Stimulated activated effector memory CD8-positive, alpha-beta T cell treated with anti-CD3 and anti-CD28 coated beads, Interleukin-12 subunit alpha, Interleukin-12 subunit beta, amount 100 ng/mL, for 72 hours (primary cell): ENCODE measurements at places on chromosomes 2 and 18.

DNA sequence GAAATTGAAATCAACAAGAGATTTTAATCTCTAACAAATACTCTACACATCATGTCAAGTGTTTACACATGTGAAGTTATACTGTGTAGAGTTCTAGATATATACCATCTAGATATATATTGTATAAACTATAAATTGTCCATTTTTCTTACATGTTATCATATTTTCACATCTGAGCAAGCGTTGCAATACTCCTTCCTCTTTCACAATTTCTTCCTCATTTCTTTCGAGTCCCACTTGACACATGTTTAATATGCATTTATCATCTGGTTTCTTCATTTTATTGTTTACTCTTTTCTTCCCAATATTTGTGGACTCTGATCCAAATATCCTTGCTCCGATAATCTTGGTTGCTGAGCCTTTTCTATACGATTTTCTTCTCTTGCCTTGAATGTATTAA, 50.2 kb downstream of the UNC80 start:
- DNase-seq, result no peak

- no peak for DNase-seq
Measured at GRCh38 chr2:207394203-207394781, 135.5 kb upstream of the CREB1 start.

GRCh38 chr18:63454497-63454896, 22.3 kb upstream of the SERPINB5 start:
- DNase-seq, result no peak

- DNase-seq, result no peak
Measured at GRCh38 chr2:24546669-24547068, 55.6 kb downstream of the NCOA1 start.

- DNase-seq, result peak; percentile 61
Measured at GRCh38 chr2:237673130-237674001, 46.0 kb downstream of the LRRFIP1 start.

GRCh38 chr2:181937473-181937872, 45.9 kb downstream of the ITPRID2 start:
- DNase-seq, result no peak

- DNase-seq, result no peak
Measured at GRCh38 chr2:3307901-3308300, 69.7 kb downstream of the EIPR1 start.

- DNase-seq, result no peak
Measured at GRCh38 chr18:70158992-70159717, 46.3 kb downstream of the RTTN start.

DNA sequence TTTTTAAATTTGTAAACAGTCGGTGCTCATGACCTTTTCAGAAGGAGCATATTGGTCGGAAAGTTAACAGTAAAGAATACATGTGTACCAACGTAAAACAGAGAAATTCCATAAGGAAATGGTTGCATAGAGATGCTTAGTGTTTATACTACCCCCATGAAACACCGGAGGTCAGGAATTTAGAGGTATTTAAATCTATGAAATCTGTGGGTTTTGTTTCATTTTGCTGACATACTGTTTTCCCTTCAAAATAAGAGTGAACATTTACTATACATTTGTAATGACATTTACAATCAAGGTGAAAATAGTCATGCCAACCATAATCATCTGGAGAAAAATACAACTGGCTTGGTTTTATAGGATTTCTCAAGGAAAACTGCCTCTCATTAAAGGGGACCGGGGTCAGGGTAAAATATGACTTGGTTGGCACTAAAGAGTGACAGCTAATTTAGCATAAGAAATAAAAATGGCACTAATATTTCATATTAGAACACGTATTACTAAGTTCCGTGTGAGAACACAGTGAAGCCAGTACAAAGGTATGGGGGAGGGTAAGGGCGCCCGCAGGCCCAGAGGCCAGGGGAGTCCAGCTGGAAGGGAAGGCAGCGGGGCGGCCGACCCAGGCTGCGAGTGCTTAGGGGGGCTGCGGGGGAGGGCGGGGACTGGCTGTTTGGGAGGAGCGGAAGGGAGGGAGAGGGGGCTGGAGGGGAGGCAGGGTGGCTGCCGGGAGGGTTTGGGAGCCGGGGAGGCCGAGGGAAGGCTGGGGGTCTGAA, 1.1 kb upstream of the RNU4ATAC start:
- peak; percentile 6 for DNase-seq

GRCh38 chr2:115484486-115484885, 1042.0 kb downstream of the DPP10 start:
- DNase-seq, result no peak

DNA sequence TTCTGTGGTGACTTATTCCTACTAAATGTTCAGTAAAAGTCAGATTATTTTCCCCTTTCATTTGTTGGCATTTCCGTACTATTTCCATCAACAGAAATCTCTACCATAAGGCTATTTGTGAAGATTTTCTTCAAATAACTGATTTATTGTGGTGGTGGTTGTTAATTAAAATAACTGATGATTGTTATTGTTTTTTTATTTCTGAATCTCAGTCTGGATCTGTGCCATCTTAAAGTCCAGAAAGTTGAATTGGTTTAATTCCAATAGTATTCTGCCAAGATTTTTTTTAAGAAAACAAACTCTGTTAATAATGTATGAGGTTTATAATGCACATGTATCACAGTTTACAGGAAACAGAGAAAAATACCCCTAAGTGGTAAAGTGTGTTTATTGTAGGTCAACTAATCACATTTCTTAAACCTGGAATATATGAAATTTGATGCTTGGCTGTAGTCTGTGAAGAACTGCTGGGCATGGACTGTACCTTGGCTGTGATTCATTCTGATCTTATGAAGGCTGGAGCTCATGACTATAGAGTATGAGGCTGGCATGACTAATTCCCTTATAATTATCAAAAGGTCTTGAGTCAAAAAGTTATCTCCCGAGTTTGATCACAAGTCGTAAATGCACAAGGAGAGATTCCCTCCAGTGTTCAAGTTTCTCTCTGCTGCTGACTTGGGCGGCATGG, 134.2 kb upstream of the RND3 start:
- DNase-seq, result no peak

DNA sequence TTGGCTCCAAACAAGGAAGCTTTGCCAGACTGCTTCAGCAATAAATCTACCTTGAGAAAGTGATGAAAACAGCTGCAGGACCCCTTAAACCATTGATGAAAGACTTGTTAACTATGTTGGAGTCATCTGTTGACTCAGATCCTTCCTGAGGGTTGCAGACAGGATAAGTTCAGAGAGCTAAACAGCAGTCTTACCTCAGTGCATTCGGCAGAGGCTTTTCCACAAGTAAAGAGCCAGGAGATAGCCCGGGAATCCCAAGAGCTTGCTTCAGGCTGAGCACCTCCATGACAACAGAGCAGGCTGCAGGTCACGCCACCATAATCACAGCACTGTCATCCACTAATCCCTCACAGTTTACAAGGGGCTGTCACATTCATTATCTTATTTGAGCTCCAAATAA, 23.7 kb downstream of the KIAA2012 start:
- DNase-seq, result no peak

GRCh38 chr2:225074366-225074765, 32.1 kb upstream of the DOCK10 start:
- DNase-seq, result no peak

DNA sequence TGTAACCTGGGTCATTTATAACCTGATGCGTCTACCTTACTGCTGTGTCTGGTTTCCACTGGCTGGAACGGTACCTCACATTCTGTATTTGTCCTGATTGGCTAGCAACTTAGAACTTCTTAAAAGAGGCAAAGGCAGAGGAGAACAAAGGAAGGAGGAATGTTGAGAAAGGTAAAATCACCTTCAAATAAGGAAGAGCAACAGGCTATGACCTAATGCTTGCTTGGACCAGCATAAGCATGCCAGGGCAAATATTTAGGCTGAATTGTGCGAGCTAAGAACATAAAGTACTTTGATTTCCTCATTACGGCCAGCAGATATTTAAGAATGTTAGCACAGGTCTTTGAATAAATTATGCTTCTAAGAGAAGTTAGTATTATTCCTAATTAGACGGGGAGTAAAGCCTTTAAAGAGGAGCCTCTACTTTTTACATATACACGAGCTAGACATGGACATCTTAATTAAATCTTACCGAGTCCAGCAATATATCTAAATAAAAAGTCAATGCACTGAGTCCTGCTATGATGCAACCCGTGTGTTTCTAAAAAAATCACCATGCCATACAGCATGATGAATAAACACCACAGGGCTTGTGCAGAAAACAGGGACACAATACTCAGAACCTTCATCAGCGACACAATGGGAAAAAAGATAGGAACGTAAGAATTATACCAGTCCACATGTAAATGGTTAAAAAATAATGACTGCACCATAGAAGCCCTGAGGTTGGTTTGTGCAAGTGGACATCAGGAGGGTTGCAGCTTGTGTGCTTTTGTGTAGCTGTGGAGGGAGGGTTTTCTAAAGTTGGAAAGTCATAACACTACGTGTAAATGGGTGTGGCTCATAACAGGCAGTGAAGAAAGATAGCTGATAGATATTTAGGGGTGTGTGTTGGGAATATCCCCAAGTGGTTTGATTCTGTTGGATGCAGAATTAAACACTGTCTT, 14.2 kb downstream of the SEPTIN2 start:
- no peak for DNase-seq

DNA sequence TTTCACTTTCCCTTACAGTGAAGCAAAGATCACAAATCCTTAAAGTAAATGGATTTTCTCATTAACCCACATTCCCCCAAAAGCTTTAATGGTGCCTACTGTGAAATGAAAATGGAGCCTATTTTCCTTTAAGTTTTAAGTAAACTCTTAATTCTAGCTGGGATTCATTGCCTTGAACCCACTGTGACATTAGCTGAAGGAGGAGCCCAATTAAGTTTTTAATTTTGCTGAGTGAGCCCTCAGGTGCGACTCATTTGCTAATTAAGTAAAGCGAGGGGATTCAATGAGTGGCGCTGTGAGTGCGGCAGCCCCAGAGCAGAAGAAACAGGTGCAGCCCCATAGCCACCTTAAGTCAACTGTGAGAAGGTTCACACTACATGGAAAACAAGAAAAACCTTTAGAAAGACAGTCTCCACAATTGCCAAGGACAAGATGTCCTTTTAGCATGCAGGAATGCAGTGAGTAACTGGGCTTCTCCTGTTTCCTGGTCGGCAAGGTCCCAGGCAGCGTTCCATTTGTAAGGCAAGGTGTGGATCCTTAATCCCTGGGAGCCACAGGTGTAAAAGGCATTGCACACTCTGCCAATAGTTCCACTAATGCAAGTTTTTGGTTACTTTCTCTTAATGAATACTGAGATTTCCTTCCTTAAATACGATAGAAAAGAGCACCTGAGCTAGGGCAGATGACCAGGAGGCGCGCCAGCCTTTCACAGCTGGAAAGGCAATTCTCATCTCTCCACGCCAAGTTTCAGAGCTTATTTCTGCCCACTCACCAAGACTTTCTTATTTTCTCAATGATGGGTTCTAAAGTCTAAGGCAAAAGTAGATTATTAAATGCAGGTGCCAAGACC, 87.7 kb downstream of the TMEM18 start:
- DNase-seq, result no peak

GRCh38 chr2:142130111-142131009, 456 bp downstream of the LRP1B start:
- no peak for DNase-seq

DNA sequence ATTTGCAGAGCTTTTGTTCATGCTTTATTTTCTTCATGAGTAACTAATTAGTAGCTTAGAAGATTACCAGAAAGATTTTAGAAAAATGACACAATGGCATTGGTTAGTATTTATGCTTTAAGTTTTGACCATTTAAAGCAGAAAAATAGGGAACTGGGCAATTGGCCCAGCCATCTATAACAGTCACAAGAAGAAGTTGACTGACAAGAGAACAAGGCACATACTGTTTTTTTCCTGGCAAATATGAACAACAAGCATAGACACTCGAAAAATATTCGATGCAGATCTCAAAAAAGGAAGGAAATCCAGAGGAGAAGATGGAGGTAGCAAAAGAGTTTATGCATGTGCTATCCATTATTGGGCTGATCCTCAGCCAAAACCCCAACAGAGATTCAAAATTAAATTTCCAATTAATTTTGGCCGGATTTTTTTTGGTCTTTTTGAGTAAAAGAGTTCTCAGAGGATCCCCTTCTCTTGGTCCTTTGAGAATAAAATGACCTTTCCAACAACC, 200.8 kb upstream of the SLC35G4 start:
- no peak for DNase-seq

DNA sequence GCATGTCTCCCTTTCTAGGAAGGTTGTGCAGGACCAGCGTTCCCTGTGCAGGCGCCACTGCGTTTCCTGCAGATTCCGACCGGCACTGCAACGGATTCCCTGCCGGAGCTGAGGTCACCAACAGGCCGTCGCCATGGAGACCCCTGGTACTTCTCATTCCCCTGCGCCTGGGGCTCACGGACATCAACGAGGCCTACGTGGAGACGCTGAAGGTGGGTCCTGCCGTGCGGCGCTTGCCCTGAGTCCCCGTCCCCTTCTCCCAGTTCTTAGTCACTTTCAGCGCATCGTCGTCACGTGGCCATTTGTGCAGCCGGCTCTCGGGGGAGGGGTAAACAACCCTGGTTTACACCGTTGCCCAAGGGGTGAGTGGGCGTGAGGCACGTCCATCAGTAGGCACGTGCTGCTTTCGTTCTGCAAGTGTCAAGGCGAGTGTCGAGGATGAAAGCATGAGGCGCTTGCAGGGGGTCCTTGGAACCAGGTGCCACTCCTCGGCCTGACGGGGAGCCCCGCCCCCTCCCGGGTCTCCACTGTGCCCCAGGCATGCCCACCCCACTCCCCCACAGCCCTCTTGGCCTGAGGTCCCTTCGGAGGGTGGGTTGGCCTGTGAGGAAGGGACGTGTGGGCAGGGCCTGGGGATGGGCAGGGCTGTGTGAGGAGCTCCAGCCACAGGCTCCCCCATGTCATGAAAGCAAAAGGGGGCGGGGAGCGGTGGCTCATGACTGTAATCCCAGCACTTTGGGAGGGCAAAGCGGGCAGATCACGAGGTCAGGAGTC, 19.8 kb downstream of the DTYMK start:
- DNase-seq, result no peak

GRCh38 chr2:164538240-164538866, 82.9 kb downstream of the GRB14 start:
- no peak for DNase-seq

- DNase-seq, result no peak
Measured at GRCh38 chr2:112792419-112792818, 8.1 kb upstream of the IL1A start.

- DNase-seq, result no peak
Measured at GRCh38 chr2:157421331-157421944, 22.5 kb downstream of the CYTIP start.

GRCh38 chr18:493986-494983, 6.2 kb downstream of the COLEC12 start:
- DNase-seq, result no peak

- no peak for DNase-seq
Measured at GRCh38 chr2:39641635-39642034, 24.1 kb upstream of the TMEM178A start.

GRCh38 chr2:95056461-95057459, 31.3 kb downstream of the MAL start:
- no peak for DNase-seq

DNA sequence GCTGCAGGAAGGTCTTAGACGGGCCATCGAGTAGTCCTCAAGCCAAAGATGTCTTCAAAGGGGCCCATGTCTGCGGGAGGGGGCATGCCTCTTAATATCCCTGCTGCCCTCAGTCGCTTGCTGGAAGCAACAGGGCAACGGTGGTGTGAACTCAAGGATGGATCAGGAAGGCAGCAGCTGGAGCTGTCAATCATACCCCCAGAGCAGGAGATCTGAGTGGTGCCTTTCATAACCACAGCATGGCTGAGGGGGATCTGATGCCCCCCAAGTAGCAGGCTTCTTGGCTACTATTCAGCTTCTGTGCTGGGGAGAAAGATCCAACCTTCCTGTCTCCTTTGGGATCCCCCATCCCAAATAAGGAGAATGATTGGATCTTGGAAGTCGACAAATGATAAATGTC, 46.4 kb downstream of the INSIG2 start:
- DNase-seq, result peak; percentile 23
